Upper lobe of left lung (tissue), 6 donors: ENCODE measurements at places on chromosomes 3 and 15.

- DNase-seq, result peak; percentile 36
Measured at GRCh38 chr3:113223475-113224281, 12.3 kb downstream of the BOC start.

GRCh38 chr3:41853540-41854196 lies 108.2 kb downstream of the ULK4 start:
- DNase-seq, result no peak

DNA sequence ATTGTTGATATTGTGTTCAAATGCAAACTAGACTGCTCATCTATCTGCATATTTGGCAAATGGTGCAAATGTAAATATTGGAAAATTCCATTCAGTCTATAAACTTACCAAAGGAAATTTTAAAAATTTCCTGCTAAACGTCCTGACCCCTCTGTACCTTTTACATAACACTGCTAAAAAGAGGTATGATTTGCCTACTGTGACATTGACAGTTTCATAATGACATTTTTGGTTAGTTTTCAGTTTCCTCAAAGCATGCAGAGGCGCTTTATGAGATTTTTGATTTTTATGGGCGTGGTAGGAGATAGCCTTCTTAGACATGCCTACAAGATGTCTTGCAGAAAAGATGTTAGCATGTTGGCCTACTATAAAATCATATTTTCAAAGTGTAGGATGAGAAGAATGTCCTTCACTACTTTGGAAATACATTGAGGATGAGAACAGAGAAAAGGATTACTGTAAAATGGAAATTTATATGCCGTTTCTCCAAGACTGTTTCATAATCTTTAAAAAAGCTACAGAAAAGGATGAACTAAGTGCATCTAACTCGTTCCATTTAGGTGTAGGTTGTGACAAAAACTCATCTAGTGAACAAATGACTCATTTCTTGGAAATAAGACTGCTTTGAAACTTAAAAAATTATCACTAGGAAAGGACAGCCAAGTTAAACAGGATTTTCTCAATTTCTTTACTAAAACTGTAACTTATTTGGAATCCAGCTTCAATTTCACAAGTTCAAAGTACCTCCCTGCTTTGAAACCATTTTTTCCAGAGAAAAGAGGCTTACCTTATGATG lies 14.5 kb upstream of the ISLR start:
- no peak for DNase-seq

DNA sequence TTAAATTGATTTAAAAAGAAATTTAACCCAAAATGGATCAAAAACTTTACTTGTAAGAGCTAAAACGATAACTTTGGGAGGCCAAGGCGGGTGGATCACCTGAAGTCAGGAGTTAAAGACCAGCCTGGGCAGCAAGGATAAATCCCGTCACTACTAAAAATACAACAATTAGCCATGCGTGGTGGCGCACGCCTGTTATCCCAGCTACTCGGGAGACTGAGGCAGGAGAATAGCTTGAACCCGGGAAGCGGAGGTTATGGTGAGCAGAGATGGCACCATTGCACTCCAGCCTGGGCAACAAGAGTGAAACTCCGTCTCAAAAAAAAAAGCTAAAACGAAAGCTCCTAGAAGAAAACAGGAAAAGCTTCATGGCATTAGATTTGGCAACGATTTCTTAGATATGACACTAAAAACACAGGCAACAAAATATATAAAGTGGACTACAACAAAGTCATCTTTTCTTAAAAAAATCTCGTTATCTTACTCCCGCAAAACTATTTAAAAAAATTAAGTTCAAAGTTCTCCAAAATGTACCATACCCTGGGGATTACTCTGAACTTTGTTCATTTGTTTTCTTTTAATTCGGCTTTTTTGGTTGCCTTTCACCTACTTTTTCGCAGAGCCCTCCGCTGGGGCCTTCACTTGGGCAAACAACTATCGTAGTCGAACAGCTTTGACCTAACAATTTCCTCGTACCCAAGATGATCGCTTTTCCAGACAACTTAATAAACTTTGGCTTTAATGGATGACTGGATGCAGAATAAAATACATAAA lies 2.9 kb downstream of the HDDC3 start:
- DNase-seq, result no peak

GRCh38 chr3:184584464-184584891 lies 22.9 kb downstream of the EPHB3 start:
- no peak for DNase-seq

DNA sequence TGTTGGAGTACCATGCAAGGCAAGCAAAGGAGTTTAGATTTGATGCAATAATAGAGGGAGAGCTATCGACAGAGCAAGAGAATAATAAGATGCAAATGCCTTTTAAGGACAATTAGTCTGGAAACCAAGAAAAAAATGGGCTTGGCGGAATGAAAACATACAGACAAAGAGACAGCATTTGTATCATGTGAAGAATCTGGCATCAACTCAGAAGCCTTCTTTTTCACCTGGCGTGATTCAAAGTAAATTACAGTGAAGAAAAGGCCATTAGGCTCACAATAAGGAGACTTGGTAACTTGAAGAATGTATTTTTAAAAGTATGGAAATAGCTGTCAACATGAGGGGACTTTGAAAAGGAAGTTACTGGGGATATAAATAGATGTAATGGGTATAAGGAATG lies 521.2 kb upstream of the GOLIM4 start:
- no peak for DNase-seq

- DNase-seq, result no peak
Measured at GRCh38 chr3:189165092-189165612, 6.6 kb upstream of the TPRG1 start.

GRCh38 chr15:31268108-31268501 lies 58.5 kb upstream of the KLF13 start:
- DNase-seq, result peak; percentile 80

DNA sequence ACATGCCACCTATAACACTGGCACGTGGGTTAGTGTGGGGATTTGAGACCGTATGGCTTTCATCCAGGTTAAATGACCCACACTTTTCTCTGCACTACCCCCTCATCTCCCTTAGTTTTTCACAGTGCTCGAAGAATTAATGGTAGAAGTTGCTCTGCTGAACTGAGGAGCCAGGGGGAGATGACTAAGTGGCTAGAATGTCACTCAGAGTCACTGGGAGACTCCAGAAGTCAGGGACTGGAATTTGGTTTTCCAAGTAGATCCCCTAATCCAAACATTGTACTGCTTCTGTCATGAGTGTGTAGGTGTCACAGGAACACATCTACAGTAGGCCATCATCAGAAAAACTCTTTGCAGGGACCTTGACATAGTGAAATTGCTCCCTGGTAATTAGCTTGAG lies 181.0 kb upstream of the RASGRP1 start:
- DNase-seq, result no peak

DNA sequence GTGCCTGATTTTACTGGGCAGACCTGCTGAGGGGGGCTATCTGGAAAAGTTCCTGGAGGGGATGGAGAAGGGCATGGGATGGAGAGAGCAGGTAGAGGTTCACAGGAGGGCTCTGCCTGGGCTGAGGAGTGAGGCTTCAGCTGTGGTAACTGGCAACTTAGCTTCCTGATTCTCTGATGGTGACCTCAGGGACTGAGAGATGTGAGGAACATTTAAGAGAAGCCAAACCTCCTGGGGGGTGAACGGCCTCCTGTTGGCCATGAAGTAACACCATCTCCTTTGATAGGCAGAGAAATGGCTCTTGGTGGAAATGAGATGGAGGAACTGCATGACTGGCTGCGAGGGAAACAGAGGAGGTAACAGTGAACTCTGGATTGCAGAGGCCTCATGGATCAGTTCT lies 97.3 kb upstream of the ROPN1 start:
- no peak for DNase-seq

GRCh38 chr3:56918111-56918568 lies 116.4 kb upstream of the ARHGEF3 start:
- no peak for DNase-seq

DNA sequence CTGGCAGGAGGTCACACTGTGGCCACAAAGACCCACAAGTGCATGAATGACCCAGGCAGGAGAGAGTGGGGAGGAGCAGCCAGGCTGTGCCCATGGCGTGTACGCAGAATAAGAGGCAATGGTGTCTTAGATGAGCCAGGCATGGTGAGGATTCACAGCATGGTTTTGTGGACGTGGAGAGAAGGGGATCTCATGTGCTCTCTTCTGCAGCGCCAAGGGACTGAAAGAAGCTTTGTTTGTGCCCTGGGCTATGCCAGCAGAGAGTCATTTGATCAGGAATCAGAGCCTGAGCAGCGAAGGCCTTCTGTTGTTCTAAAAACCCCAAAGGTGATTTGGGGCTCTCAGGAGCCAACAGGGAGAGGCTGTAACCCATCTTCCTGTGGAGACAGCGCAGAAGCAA lies 18.7 kb upstream of the RPP14 start:
- no peak for DNase-seq

DNA sequence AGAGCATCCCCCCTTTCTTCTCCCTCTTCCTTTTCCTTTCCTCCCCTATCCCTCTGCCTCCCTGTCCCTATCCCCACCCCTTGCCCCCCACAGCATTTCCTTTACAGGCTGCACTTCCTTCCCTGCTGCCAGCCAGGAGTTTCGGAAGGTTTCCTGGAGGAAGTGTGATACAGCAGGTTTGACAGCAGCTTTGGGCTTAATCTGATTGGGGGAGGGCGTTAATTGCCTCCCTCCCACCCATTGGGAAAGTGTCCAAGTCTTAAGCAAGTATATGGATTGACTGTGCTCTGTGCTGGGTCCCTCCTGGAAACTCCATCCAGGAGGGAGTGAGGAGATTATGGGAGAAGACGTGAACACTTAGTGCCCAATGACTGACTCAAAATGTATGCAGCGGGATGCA lies 1.8 kb downstream of the SCAMP5 start:
- DNase-seq, result no peak

DNA sequence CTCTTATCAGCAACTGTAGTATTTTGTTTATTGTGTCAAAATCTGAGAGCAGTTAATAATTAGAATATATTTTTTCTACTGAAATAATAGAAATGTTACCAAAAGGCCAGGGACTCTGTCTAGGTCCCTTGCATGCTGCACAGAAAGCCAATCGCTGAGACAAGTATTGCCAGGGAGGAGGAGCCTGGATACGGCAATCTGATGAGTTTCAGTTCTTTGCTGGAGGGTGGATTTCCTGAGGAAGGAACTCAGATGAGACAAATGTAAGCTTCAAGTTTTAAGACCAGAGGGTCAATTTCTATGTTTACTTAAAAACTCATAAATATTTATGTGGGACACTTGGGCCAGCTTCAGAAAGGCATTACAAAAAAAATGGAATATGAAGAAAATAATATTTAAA lies 252.2 kb downstream of the GABRG3 start:
- no peak for DNase-seq

GRCh38 chr3:149339931-149340309 lies 6.5 kb upstream of the TM4SF18 start:
- no peak for DNase-seq

GRCh38 chr3:115789481-115789880 lies 166.2 kb downstream of the GAP43 start:
- DNase-seq, result no peak

- DNase-seq, result no peak
Measured at GRCh38 chr3:136385457-136385856, 135.3 kb downstream of the PCCB start.

- no peak for DNase-seq
Measured at GRCh38 chr3:69143612-69144011, 21.2 kb upstream of the LMOD3 start.

DNA sequence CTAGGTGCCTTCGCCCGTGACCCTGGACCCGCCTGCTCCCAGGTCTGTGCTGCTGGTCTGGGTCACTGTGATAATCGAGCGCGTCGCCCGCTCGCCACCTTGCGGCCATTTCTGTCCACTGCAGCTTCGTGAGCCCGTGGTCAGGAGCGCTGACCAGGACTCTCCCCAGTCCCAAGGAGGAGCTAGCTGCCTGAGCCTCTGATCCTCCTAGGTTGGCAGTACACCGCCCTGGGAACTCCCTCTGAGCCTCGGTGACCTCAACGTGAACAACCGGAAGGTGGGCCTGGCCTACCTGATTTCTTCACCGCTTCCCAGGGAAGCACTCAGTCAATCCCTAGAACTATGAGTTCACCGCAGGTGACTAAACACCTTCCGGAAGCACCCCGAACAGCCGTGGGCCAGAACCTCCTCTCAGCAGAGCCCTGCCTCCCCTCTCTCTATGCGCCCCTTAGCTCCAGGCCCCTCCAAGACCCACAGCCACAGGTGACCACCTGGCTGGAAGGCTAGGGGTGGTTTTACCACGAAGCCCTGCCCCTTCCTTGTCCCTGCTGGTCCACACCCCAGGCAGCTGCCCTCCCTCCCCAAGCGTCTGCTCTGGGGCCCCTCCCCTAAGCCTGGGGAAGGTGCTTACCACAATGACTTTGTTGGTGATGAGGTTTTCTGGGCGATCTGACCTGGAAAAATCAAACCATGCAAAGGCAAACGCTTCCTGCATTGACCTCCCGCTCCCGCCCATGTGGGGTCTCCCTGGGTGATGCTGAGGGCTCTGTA lies 9.7 kb downstream of the PLA2G4D start:
- peak; percentile 85 for DNase-seq

DNA sequence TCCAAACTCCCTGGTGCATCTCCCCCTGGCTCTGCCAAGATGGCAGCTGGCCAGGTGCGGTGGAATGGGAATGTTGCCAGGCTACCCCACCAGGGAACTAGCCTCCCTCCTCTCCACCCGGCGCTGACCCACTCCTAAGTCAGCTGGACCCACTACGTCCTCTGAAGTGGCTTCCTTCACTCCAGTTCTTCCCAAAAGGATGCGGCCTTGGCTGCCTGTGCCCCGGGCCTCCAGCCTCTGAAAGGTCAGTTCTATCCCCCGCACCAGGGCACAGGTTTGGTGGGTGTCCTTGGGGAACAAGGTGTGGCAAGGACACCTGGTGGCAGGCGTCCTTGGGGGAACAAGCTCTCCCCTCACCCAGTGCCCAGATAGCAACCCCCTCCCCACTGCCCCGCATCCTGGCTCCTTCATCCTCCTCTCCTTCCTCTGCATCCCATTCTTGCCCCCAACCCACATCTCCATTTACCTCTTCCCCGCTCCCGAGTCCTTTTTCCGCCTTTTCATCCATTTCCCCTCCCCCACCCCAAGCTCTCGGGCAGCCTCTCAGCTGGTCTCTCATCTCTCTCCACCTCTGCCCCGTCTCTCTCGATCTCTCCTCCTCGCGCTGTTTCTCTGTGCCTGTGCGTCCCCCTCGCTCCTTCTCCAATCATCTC lies 54.0 kb downstream of the LHFPL4 start:
- peak; percentile 46 for DNase-seq

DNA sequence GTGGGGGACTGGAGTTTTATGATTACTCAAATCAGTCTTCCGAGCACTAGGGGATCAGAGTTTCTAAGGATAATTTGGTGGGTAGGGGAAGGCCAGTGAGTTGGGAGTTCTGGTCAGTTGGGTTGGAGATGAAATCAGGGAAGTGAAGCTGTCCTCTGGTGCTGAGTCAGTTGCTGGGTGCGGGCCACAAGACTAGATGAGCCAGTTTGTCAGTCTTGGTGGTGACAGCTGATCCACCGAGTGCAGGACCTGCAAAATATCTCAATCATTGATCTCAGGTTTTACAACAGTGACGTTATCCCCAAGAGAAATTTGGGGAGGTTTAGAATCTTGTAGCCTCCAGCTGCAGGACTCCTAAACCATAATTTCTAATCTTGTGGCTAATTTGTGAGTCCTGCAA lies 249.4 kb downstream of the FAM43A start:
- peak; percentile 45 for DNase-seq

- no peak for DNase-seq
Measured at GRCh38 chr3:45554006-45554666, 40.4 kb upstream of the LIMD1 start.
